ENCODE measurements at places on chromosomes 6 and 20. TPM values are rescaled to one million over a fixed set of nuclear protein-coding genes. Genes with fewer than 3 reads are reported as not detected.

DNA sequence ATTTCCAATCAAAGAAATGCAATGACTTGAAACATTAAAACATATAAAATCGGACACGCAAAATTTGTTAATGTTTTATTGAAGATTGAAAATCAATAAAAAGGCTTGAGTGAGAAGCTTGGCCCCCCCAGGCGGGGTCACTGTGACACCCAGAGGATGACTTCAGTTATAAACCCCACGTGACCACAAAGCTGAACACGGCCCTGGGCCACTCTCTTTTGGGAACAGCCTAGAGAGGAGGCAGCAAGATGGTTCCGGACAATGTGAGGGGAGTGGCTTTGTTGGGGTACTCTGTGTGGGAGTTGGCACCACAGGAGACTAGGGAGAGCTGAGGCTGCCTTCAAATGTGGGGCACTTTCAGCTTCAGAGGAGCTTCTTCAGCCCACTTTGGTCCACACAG lies 172.5 kb downstream of the LRFN2 start:
- no peak for DNase-seq

- no peak for DNase-seq
Observed at GRCh38 chr6:39197521-39197920, 31.8 kb downstream of the KCNK5 start.

- no peak for DNase-seq
Observed at GRCh38 chr6:116975600-116975999, 98.6 kb downstream of the RFX6 start.

The RHAG gene
- 0.80 TPM for polyA plus RNA-seq

- no peak for DNase-seq
Observed at GRCh38 chr6:10410207-10411050, 4.4 kb downstream of the TFAP2A start.

GRCh38 chr6:117530467-117531242 lies 48.2 kb downstream of the DCBLD1 start:
- no peak for DNase-seq

GRCh38 chr6:139296927-139297326 lies 5.1 kb upstream of the TXLNB start:
- no peak for DNase-seq

- no peak for DNase-seq
Observed at GRCh38 chr6:28634411-28634760, 108.7 kb downstream of the GPX5 start.

- no peak for DNase-seq
Observed at GRCh38 chr6:2855061-2855519, 13.4 kb upstream of the SERPINB1 start.

The SDCBP2 gene
- polyA plus RNA-seq = 1.5 TPM

DNA sequence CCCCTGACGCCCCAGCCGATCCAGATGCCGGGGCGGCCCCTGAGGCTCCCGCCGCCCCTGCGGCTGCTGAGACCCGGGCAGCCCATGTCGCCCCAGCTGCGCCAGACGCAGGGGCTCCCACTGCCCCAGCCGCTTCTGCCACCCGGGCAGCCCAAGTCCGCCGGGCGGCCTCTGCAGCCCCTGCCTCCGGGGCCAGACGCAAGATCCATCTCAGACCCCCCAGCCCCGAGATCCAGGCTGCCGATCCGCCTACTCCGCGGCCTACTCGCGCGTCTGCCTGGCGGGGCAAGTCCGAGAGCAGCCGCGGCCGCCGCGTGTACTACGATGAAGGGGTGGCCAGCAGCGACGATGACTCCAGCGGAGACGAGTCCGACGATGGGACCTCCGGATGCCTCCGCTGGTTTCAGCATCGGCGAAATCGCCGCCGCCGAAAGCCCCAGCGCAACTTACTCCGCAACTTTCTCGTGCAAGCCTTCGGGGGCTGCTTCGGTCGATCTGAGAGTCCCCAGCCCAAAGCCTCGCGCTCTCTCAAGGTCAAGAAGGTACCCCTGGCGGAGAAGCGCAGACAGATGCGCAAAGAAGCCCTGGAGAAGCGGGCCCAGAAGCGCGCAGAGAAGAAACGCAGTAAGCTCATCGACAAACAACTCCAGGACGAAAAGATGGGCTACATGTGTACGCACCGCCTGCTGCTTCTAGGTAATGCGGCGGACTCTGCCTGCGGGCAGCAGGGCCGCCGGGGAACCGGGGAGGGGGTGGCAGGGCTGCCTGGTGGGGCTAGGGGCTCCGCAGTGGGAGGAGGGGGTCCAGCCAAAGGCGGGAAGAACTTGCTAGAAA lies 2.3 kb downstream of the GNAS start:
- DNase-seq = no peak

DNA sequence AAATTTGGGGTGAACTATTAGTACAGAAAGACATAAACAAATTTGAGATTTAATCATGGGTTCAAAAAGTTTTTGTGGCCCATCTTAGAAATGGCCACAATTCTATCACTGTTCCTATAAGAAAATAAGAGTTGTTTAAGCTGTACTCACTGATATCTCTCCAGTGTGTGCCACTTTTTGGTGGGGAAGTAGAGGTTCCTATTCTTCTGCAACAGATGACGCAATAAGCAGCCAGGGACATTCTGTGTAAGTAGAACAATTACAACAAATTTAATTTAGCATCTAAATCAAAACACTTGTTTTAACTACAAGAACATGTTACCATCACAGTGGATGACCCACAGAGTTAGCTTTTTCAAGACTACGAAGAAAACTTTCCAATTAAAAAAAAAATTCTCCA lies 9.9 kb downstream of the SERAC1 start:
- DNase-seq = no peak

All from forelimb muscle (tissue), 1 donor.